T follicular helper cell (primary cell): ENCODE measurements at places on chromosomes 7 and 10.

DNA sequence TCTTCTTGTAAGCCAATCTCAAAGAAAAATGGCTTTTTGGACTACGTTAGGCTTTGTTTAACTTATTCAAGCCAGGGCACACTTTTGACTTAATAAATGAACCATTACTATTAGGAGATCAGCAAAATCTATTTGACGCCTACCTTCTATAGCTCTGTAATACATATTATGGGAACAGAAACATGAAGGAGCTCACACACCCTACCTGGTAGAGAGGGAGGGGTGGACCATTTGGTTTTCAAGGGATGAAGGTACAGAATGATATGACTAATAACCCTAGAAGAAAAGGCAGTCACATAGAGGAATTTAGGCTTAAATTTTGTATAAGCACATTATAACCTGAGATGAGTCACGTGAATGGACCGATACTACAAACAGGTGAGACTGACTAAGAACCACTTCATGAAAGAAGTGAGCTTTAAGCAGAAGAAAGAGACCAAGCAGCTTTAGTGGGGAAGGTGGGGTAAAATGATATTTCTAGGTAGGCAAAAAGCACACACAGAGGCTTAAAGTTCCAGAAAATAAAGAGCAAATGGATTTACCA, 106.8 kb upstream of the CTTNBP2 start:
- no peak for DNase-seq

DNA sequence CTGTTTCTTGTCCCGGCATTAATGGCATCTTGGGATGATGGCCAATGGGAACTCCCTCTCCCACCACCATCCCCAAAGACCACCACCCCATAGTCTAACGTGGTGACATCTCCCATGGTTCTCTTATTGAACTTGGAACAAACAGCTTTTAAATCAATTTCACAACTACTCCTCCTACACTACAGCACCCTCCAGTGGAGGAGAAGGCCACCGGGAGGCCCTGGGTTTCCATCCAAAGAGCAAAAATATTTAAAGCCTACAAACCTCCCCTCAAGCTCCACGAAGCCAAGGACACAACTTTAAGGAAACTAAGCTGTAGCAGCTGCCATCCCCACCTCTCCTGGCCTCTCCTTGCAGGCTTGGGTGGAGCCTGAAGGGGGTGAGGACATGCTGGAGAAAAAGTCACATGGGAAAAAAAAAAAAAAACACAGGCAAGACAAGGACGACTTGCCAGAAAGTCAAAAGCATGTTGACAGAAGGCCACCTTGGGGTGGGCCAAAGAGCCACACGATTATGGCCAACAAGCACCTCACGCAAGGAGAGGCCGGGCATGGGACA, 94.0 kb upstream of the LANCL2 start:
- DNase-seq, result no peak

GRCh38 chr7:108454674-108455550, 1.3 kb downstream of the NRCAM start:
- DNase-seq, result no peak

DNA sequence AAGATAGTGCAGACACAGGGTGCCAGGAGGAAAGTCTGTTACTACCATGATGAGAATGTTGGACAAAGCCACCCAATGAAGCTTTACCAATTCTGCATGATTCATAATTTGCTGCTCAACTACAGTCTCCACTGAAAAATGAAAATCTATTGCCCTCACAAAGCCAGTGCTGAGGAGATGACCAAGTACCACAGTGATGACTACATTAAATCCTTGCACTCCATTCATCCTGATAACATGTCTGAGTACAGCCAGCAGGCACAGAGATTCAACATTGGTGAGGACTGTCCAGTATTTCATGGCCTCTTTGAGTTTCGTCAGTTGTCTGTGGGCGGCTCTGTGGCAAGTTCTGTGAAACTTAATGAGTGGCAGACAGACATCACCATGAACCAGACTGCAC, 144.0 kb downstream of the PLCE1 start:
- DNase-seq, result no peak

GRCh38 chr7:21766218-21766617, 179.5 kb downstream of the CDCA7L start:
- DNase-seq, result no peak

GRCh38 chr7:94875201-94875600, 32.2 kb upstream of the PPP1R9A start:
- DNase-seq, result no peak

GRCh38 chr7:113548561-113548960, 370.2 kb downstream of the PPP1R3A start:
- DNase-seq, result no peak

DNA sequence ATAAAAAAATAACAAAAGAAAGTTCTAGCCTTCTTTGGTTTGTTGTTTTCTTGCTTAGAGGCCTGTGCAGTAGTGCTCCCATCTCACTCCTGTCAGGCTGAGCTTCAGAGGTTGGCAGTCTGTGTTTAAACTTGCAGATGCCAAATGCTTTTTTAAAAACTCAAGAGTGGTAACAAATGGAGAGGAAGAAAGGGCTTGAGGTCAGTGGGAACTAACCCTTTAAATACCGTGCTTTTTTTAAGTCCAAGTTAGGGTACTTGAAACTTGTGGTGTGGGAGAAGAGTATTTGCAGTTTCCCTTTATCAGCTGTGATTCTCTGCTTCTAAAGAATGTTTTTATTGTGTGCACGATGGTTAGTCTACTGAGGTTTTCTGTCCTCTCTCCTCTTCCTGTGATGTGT, 29.4 kb downstream of the ZRANB1 start:
- DNase-seq, result no peak

DNA sequence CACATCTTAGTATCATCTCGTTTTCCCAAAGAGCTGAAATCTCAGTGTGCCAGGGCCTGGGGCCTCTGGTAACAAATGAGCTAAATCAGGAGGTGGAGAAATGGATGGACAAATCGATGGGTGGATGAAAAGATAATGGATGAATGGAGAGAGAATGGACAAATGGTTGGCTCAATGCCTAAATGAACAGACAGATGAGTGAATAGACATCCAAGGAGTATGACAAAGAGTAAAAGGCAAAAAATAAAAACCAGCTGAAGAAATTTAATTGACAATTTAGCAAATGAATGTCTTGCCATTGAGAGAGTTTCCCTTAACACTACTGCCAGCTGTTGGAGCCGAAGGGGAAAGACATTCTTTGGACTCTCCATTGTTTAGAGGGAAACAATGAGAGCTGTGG, 8.0 kb downstream of the SYCE1 start:
- DNase-seq, result no peak

- no peak for DNase-seq
Measured at GRCh38 chr10:20181434-20181833, 365.2 kb downstream of the PLXDC2 start.

GRCh38 chr7:115409682-115410433, 488.0 kb downstream of the MDFIC start:
- no peak for DNase-seq

DNA sequence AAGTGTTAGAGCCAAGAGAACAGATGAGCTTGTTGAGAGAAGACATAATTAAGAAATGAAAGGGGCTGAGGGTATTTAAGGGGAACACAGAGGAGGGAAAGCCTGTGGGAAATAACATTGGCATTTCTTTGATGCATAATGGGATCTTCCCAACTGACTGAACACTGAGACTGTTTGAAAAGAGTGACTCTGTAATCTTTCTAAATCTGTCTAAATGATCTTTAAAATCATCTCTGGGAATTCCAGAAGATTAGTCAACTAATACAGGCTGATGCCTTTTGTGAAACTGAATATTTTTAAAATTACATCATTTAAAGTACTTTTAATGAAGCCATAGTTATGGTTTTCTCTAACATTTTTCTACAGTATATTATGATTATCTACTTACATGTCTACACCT, 17.4 kb upstream of the SLC35G1 start:
- no peak for DNase-seq

DNA sequence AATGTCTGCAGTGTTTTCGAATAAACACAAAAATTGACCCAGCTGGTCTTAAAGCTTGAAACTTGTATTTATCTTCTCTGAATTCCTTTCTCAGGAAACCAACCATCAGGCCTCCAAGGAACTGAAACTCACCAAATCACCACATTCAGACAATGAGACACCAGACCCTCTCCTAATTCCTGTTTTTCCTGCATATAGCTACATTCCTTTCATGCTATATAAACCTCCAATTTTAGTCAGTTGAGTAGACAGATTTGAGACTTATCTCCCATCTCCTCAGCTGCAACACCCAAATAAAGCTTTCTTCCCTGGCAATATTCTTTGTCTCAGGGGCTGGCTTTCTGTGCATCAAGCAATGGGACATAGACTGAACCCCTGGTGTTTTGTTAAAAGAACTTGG, 317.0 kb downstream of the CACNA2D1 start:
- DNase-seq, result no peak

DNA sequence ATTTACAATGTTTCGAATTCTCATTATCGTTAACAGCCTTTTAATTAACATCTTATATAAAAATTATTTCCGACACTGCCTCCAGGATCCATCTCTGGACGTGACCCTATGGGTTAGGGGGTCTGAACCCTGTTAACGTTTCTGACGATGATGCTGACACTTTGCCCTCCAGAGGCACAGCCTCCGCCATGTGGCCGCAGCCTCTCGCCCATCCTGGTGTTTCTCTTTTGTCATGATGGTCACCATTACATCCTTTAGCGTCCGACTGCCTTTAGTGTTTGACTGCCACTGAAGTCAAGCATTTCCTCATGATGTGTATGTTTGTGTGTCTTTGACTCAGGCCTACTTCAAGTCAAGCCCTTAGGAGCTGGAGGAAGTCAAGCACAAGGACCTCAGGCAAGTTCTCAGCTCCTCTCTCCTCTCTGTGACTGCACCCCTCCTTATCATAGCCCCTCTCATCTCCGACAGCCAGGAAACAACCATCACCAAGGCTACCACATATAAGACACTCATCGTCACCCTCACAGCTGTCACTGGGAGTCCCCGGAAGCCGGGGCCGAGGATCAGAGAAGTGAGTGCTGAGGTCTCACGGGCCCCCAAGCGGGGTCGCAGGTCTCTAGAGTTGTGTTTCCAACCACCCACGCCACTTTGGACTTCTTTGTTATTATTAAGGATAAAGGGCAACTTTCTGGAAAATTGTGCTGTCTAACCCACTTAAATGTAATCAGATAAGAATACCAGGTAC, 96.1 kb upstream of the PPP2R2D start:
- no peak for DNase-seq

- DNase-seq, result no peak
Measured at GRCh38 chr7:80017101-80017698, 117.4 kb upstream of the GNAI1 start.
